ENCODE measurements at places on chromosomes 6 and 20. TPM values are rescaled to one million over a fixed set of nuclear protein-coding genes. Genes with fewer than 3 reads are reported as not detected.

- H3K27ac ChIP-seq, result no peak overlapping the region
- H3K27me3 ChIP-seq, result no peaks in the 10 kb centered on the region
- DNase-seq, result no peak
- no peak overlapping the region for H3K4me3 ChIP-seq
- no peaks in the 10 kb centered on the region for H3K4me1 ChIP-seq
Observed at GRCh38 chr6:161866570-161866969, 592.7 kb upstream of the AGPAT4 start.

- H3K36me3 ChIP-seq, result peaks cover under 1% of the 10 kb centered on the region
- no peak overlapping the region for H3K4me3 ChIP-seq
- H3K4me1 ChIP-seq, result peaks cover 9% of the 10 kb centered on the region
- H3K27ac ChIP-seq, result no peak overlapping the region
- DNase-seq, result no peak
- no peaks in the 10 kb centered on the region for H3K27me3 ChIP-seq
Observed at GRCh38 chr20:50695135-50695872, 4.0 kb upstream of the RIPOR3 start.

The FILIP1 gene
- total RNA-seq, result not detected

The DNAH8 gene
- 0.05 TPM for total RNA-seq

GRCh38 chr20:23652371-23652770 is 14.6 kb upstream of the CST3 start:
- no peaks in the 10 kb centered on the region for H3K27me3 ChIP-seq
- DNase-seq, result no peak
- no peaks in the 10 kb centered on the region for H3K4me1 ChIP-seq
- no peaks in the 10 kb centered on the region for H3K36me3 ChIP-seq
- no peak overlapping the region for H3K27ac ChIP-seq

The PDE10A gene
- total RNA-seq, result 23.7 TPM

The TFAP2C gene
- 3.1 TPM for total RNA-seq

The CLPSL1 gene
- not detected for total RNA-seq

GRCh38 chr6:64644024-64644423 is 1008.4 kb downstream of the PHF3 start:
- H3K4me3 ChIP-seq, result no peak overlapping the region
- no peak for DNase-seq
- H3K4me1 ChIP-seq, result no peaks in the 10 kb centered on the region
- H3K36me3 ChIP-seq, result no peaks in the 10 kb centered on the region
- H3K27ac ChIP-seq, result no peak overlapping the region
- H3K27me3 ChIP-seq, result no peaks in the 10 kb centered on the region

- DNase-seq, result no peak
- peaks cover 97% of the 10 kb centered on the region for H3K36me3 ChIP-seq
- no peak overlapping the region for H3K4me3 ChIP-seq
- peak overlapping the region; percentile 59 for H3K27ac ChIP-seq
Observed at GRCh38 chr20:31666258-31667042, 28.7 kb downstream of the COX4I2 start.

The ZNF451 gene
- total RNA-seq, result 61.7 TPM

GRCh38 chr6:166623318-166623717 is 3.7 kb downstream of the RPS6KA2 start:
- no peaks in the 10 kb centered on the region for H3K27me3 ChIP-seq
- H3K4me1 ChIP-seq, result peaks cover 63% of the 10 kb centered on the region
- H3K36me3 ChIP-seq, result peaks cover 36% of the 10 kb centered on the region
- peak overlapping the region; percentile 42 for H3K4me3 ChIP-seq

The RRAGD gene
- 1.7 TPM for total RNA-seq

The KATNA1 gene
- 13.1 TPM for total RNA-seq

DNA sequence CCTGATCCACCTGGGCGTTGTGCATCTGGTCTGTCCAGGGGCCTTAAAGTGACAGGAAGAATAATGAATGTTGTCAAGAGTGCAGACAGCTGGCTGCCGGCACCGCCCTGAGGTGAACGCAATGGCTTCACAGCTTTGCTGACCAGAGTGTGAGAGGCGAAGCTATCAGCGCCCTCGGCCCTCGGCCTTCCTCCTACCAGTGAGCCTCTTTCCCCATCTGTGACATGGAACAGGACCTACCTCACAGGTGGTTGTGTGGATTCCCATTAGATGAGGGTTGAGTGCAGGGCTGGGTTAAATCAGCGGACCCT is 54.8 kb downstream of the CTCFL start:
- H3K27ac ChIP-seq, result no peak overlapping the region
- peaks cover 100% of the 10 kb centered on the region for H3K27me3 ChIP-seq
- no peaks in the 10 kb centered on the region for H3K4me1 ChIP-seq
- H3K4me3 ChIP-seq, result no peak overlapping the region
- no peak for DNase-seq
- no peaks in the 10 kb centered on the region for H3K36me3 ChIP-seq

GRCh38 chr6:87932361-87932760 is 115.3 kb upstream of the SPACA1 start:
- H3K27ac ChIP-seq, result no peak overlapping the region
- H3K27me3 ChIP-seq, result no peaks in the 10 kb centered on the region
- no peak for DNase-seq

The GSTA5 gene
- total RNA-seq, result not detected

The PGBD1 gene
- 3.1 TPM for total RNA-seq

GRCh38 chr6:165910184-165910966 is 247.3 kb upstream of the PDE10A start:
- H3K27ac ChIP-seq, result no peak overlapping the region
- peaks cover 40% of the 10 kb centered on the region for H3K27me3 ChIP-seq
- H3K36me3 ChIP-seq, result no peaks in the 10 kb centered on the region
- H3K4me1 ChIP-seq, result no peaks in the 10 kb centered on the region
- H3K4me3 ChIP-seq, result no peak overlapping the region

DNA sequence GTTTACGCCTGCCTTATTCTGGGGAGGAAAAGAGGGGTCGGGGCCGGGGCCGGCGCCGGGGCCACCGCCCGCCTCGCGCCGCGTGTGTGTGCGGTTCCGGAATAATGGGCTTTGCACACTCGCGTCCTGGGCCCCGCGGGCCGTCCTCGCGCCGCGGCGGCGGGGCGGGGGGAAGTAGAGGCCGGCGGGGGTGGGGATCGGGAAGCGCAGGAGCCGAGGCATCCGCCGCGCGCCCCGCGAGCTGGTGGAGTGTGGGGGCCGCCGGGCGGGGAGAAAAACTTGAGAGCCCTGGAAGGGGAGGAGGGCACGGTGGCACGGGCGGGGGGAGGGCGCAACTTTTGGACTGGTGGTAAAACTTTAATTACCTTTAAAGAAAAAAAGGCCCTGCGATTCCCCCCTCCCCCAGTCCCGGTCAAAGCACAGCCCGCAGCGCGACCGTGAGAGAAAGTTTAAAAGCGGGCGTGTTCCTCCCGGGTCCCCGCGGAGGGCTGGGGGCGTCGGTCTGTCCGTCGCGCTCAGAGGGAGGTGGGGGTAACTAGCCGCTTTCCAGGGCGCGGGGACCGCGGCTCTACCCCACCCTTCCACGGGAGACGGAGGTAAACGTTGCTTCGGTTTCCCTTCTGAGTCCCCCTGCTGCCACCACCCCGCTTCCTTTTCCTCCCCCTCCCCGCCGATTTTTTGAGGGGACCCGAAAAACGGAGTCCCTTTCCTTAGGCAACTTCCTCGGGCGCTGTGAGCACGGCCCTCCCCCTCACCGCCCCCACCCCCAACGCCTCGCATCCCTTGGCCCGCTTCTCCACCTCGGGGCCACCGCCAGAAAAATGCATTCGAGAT is 1.9 kb downstream of the L3MBTL3 start:
- H3K27ac ChIP-seq, result peak overlapping the region; percentile 56
- peaks cover 24% of the 10 kb centered on the region for H3K36me3 ChIP-seq
- DNase-seq, result peak; percentile 9

GRCh38 chr6:41256383-41256782 is 28.2 kb downstream of the TREML4 start:
- no peaks in the 10 kb centered on the region for H3K36me3 ChIP-seq
- peaks cover 22% of the 10 kb centered on the region for H3K27me3 ChIP-seq
- H3K4me3 ChIP-seq, result no peak overlapping the region
- no peak for DNase-seq
- peaks cover 24% of the 10 kb centered on the region for H3K4me1 ChIP-seq

- no peaks in the 10 kb centered on the region for H3K27me3 ChIP-seq
- H3K4me1 ChIP-seq, result no peaks in the 10 kb centered on the region
- H3K27ac ChIP-seq, result no peak overlapping the region
- no peak overlapping the region for H3K4me3 ChIP-seq
- H3K36me3 ChIP-seq, result peaks cover 4% of the 10 kb centered on the region
Observed at GRCh38 chr6:37303891-37304503, 46.1 kb upstream of the TMEM217 start.

GRCh38 chr6:37819802-37820717 is 533 bp downstream of the ZFAND3 start:
- peak overlapping the region; percentile 98 for H3K4me3 ChIP-seq
- peak; percentile 67 for DNase-seq
- peaks cover 53% of the 10 kb centered on the region for H3K36me3 ChIP-seq

The CNR1 gene
- 0.31 TPM for total RNA-seq

The MTO1 gene
- total RNA-seq, result 35.6 TPM

- DNase-seq, result no peak
- no peak overlapping the region for H3K27ac ChIP-seq
- H3K27me3 ChIP-seq, result no peaks in the 10 kb centered on the region
- no peaks in the 10 kb centered on the region for H3K36me3 ChIP-seq
Observed at GRCh38 chr6:136529710-136530109, 20.5 kb downstream of the MAP7 start.

The TMEM170B gene
- total RNA-seq, result 2.2 TPM

The THBS2 gene
- not detected for total RNA-seq

The PCK1 gene
- 0.19 TPM for total RNA-seq

The RIN2 gene
- 9.8 TPM for total RNA-seq

DNA sequence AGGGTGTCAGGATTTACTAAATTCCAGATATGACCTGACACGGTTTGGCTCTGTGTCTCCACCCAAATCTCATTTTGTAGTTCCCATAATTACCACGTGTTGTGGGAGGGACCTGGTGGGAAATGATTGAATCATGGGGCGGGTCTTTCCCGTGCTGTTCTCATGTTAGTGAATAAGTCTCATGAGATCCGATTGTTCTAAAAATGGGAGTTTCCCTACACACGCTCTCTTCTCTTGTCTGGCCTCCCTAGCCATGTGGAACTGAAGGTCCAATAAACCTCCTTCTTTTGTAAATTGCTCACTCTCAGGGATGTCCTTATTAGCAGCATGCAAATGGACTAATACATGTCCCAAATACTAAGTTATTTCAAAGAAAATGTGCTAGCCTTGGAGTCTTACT is 121.1 kb downstream of the CENPW start:
- DNase-seq, result no peak
- no peaks in the 10 kb centered on the region for H3K27me3 ChIP-seq
- H3K4me1 ChIP-seq, result no peaks in the 10 kb centered on the region

DNA sequence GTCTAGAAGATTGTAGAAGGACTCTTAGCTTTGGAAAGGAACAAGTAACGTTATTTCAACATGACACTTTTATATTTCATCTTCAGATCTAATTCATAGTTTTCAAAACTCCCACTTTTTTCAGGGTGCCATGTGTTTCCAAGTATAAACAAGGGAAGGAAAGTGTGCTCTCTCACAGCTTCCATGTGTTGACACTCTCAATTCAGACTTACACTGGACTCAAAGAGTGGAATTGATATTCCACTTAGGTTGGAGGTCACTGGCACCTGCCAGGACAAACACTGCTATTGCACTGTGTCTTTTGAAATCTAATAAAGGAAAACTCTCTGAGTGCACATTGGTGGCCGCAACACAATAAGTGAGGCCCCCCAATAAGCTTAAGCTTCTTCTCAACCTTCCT is 22.5 kb upstream of the SAMD3 start:
- H3K27ac ChIP-seq, result no peak overlapping the region
- peaks cover 5% of the 10 kb centered on the region for H3K27me3 ChIP-seq
- no peaks in the 10 kb centered on the region for H3K36me3 ChIP-seq
- DNase-seq, result no peak
- H3K4me1 ChIP-seq, result no peaks in the 10 kb centered on the region
- no peak overlapping the region for H3K4me3 ChIP-seq

GRCh38 chr6:40350747-40351217 is 236.4 kb downstream of the LRFN2 start:
- no peaks in the 10 kb centered on the region for H3K36me3 ChIP-seq
- no peak overlapping the region for H3K4me3 ChIP-seq
- DNase-seq, result no peak
- no peaks in the 10 kb centered on the region for H3K27me3 ChIP-seq
- H3K27ac ChIP-seq, result no peak overlapping the region

- H3K27ac ChIP-seq, result no peak overlapping the region
- no peaks in the 10 kb centered on the region for H3K27me3 ChIP-seq
- no peaks in the 10 kb centered on the region for H3K4me1 ChIP-seq
- H3K36me3 ChIP-seq, result peaks cover 40% of the 10 kb centered on the region
Observed at GRCh38 chr6:83185096-83185495, 8.0 kb downstream of the PGM3 start.

GRCh38 chr6:45630314-45630713 is 252.6 kb upstream of the SUPT3H start:
- no peaks in the 10 kb centered on the region for H3K36me3 ChIP-seq
- DNase-seq, result no peak
- peaks cover 13% of the 10 kb centered on the region for H3K27me3 ChIP-seq
- H3K4me1 ChIP-seq, result no peaks in the 10 kb centered on the region
- H3K27ac ChIP-seq, result no peak overlapping the region

- no peaks in the 10 kb centered on the region for H3K27me3 ChIP-seq
- no peak for DNase-seq
- H3K27ac ChIP-seq, result no peak overlapping the region
- H3K4me1 ChIP-seq, result peaks cover 45% of the 10 kb centered on the region
- peaks cover under 1% of the 10 kb centered on the region for H3K36me3 ChIP-seq
- no peak overlapping the region for H3K4me3 ChIP-seq
Observed at GRCh38 chr6:26217714-26218075, 130.5 kb downstream of the HFE start.

The DOK5 gene
- 0.17 TPM for total RNA-seq

DNA sequence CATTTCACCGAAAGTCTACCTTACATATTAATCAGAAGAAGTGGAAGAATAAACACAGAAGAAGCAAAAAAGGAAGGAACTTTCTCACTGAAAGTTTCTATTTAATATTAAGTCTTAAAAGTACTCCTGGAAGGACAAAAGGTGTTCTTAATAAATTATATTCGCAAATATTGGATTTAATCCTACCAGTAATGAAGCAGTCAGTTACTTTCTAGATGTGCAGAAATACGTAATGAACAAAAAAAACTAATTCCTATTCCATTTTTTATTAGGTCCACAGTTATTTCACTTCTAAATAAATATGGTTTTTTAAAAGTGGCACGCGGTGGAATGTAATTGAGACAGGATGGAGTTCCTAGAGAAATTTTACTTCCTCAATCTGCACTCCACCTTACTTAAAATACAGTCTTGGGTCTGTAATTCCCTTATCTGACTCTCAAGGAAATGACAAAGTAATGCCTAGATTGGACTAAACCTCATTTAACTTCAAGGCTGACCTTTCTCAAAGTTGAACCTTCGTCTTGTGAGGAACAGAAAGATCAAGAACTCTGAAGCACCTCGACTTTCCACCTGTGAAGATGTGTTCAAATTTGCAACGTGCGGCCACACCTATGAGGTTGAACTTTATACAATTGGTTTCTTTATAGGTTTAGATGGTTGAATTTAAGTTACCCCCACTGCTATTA is 1.1 kb upstream of the TRAM2 start:
- H3K36me3 ChIP-seq, result peaks cover 17% of the 10 kb centered on the region
- no peaks in the 10 kb centered on the region for H3K27me3 ChIP-seq
- no peak overlapping the region for H3K27ac ChIP-seq
- DNase-seq, result no peak
